ENCODE measurements at places on chromosomes 13 and 19.

GRCh38 chr13:74217811-74218210, 83.6 kb upstream of the KLF12 start:
- DNase-seq = no peak

GRCh38 chr19:3690551-3691371, 9.5 kb downstream of the PIP5K1C start:
- DNase-seq = no peak

- no peak for DNase-seq
Measured at GRCh38 chr19:31448221-31448657, 99.0 kb upstream of the TSHZ3 start.

GRCh38 chr19:30788105-30788765, 416.1 kb downstream of the ZNF536 start:
- no peak for DNase-seq

DNA sequence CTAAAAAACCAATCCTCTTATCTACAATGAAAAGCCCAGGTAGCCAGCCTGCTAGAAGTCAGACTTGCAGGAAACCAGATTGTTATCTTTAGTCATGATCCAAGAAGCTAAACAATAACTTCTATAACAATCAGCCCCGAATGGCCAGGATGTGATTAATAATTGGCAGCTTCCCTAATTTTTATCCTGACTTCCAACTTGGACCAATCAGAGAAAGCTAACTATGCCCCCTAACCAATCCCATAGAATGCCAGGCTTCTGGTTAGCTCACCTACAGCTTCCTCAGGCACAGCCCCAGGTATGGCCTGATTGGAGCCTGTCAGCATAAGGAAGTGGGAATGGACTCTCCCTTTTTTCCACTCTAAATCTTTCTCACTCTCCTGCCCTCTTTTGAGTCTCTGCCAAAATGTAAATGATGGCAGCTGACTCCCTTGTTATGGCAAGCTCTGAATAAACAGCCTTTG, 394.9 kb downstream of the DLEU7 start:
- DNase-seq = no peak

DNA sequence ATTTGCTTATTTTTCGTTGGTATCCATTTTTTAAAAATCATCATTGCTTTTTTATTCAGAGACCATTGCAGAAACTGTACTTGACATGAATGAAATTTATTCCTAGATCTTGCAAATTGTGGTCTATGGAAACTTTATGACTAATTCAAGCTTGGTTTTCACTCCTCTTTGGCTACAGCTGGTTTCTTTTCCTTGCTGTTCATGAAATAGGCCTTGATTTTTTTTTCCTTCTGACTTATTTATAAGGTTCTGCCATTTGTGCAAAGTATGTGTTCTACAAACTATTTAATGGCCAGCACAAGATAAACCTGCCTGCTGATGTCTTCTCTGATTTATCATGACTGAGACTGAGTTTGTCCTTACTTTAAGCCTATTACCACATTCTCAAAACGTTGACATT, 764.0 kb upstream of the SLITRK5 start:
- no peak for DNase-seq

DNA sequence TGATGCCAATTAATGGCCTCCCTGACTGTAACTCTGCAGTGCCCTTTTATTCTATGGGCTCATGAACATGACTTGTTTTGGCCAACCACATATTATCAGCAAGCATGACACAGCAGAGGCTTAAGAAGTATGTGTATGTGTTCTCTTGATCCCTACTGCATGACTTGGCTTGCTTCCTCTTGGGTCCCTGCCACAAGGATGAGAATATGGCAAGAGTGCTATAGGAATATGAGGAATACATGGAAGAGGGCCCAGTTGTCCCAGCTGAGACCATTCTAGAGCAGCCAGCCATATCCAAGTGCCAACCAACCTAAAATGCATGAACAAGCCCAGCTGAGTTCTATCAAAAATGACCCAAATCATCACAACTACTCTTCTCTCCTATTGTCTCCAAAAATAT, 576.7 kb upstream of the PCDH9 start:
- no peak for DNase-seq

- peak; percentile 82 for DNase-seq
Measured at GRCh38 chr13:94712812-94713560, 641 bp upstream of the SOX21 start.

- DNase-seq = no peak
Measured at GRCh38 chr19:39030854-39031367, 1.4 kb downstream of the FBXO27 start.

- no peak for DNase-seq
Measured at GRCh38 chr13:28394422-28394821, 100.5 kb downstream of the FLT1 start.

DNA sequence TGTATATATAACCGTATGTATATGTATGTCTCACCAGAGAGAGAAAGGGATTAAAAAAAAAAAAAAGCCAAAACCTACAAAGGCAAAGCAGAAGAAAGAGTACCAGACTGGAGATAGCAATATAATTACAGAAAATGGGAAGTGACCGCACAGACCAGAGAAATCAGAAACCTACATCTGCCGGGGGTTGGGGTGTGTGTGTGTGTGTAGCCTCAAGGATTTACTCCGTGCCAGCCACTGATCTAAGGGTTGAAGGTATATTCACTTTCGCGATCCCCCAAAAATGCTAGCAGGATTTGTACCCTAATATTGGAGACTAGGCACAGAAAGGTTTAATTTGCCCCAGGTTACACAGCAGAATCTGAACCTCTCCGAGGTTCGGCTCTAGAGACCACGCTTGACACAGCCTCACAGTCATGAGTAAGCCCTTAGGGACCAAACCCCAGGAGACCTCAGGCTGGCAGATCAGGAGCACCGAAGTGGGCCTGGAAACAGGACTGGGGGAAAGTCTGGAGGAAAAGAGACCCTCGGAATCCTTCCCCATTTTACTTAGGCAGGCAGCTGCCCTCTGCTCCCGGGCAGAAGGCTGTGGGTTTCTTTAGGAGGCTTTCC, 14.8 kb downstream of the ARL11 start:
- DNase-seq = no peak

DNA sequence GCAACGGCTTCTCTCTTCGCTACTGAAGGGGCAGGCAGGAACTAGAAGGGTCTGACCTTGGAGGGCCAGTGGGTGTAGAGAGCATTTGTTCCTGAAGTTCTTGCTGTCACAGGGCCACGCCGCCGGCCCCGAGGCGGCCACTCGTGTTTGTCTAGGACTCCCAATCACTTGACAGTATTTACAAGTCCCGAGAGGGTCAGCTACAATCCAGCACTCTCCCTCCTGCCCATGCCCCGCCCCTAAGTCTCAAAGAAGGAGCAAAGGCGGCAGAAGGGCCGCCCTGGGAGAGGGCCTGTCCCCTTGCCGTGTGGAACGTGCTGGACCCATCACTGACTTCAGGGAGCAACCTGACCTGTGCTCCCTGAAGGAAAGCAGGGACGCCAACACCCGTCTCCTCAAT, 118.5 kb downstream of the STK24 start:
- peak; percentile 77 for DNase-seq

GRCh38 chr13:85564598-85564997, 234.6 kb downstream of the SLITRK6 start:
- no peak for DNase-seq

DNA sequence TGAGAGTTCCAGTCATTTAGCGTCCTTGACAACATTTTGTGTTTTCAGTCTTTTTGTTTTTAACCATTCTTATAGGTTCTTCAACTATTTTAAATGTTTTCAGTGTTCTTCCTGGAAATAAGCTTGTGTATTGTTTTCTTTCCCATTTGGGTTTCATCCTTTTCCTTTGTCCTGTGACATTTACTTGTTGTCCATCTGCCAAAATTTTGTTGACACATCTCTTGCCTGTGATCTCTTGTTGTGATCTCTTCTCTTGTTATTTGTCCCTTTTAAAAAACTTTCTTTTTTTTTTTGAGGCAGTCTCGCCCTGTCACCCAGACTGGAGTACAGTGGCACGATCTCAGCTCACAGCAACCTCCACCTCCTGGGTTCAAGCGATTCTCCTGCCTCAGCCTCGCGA, 96.5 kb downstream of the PDS5B start:
- no peak for DNase-seq

GRCh38 chr13:46855166-46855565, 41.7 kb downstream of the HTR2A start:
- DNase-seq = no peak

DNA sequence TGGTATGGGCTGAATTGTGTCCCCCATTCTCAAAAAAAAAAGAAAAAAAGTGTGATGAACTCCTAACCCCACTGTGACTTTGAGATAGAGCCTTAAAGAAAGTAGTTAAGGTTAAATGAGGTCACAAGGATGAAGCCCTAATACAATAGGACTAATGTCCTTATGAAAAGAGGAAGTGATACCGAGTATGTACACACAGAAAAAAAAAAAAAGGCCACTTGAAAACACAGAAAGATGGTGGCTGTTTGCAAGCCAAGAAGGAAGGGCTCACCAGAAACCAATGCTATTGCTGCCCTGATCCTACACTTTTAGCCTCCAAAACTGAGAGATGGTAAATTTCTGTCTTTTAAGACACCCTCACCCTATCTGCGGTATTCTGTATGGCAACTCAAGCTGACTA, 955.6 kb downstream of the PCDH17 start:
- no peak for DNase-seq

DNA sequence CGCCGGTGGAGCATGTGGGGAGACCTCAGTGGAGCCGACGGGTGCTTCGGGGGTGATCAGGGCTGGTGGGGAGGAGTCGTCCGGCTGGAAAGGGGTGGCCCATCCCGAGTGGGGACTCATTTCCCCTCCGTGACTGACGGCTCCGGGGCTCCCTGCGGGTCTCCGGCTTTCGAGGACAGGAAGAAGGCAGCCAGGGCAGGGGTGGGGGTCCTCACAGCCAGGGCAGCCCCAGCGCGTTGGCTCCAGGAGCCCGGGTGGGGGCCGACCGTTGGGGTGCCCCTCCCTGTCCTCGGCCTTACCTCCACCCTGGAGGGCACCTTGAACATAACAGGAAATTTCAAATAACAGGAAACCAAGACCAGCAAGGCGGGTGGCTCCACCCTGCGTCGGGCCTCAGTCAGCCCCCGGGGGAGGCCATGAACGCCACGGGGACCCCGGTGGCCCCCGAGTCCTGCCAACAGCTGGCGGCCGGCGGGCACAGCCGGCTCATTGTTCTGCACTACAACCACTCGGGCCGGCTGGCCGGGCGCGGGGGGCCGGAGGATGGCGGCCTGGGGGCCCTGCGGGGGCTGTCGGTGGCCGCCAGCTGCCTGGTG, at the start of gene S1PR4:
Gene S1PR4, plus strand, starts transcription at position 393 of the 596 bp plus-strand sequence. Its CDS starts 24 bp downstream, at position 417.
- DNase-seq = peak; percentile 91

GRCh38 chr13:44074611-44075010, 194.9 kb downstream of the LACC1 start:
- DNase-seq = no peak

GRCh38 chr13:73767747-73768315, 366.4 kb downstream of the KLF12 start:
- no peak for DNase-seq

DNA sequence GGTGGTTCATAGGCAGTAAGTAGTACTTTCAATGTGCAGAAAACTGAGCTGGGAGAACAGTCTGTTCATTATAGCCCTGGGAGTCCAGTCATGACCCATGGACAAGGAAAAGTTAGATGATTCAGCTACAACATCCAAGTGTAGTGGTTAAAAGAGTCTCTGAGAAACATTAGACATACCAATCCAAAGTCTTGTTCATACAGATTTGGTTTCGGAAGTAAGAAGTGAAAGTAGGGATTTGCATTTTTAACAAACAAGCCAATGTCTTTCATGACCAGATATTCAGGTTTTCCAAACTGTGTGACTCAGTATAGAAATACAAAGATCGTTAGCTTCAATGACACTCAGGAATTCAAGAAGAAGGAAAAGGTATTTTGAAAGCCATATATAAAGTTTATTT, 345.3 kb downstream of the SLITRK1 start:
- no peak for DNase-seq

- no peak for DNase-seq
Measured at GRCh38 chr19:48708471-48708870, 11.1 kb downstream of the MAMSTR start.

GRCh38 chr19:4508698-4509097, 9.6 kb downstream of the PLIN4 start:
- no peak for DNase-seq

- DNase-seq = no peak
Measured at GRCh38 chr13:99356262-99357091, 49.3 kb upstream of the GPR183 start.

DNA sequence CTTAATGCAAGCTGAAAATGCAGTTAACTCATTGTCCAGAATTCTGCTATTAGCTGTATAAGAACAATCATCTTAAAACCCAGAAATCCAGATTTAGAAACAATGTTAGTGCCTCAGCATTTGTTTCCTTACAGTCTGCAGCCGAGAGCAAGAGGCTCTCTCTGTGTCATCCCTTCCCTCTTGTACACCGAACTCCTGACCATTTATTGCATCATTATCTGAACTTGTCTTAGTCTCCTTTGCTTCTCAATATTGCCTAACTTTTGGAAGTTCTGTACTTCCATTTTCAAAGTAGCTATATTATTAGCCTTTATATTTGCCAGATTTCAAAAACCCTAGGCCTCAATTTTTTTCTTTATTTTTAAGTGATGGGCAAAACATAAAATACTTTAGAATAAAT, 27.1 kb downstream of the RNASEH2B start:
- no peak for DNase-seq

DNA sequence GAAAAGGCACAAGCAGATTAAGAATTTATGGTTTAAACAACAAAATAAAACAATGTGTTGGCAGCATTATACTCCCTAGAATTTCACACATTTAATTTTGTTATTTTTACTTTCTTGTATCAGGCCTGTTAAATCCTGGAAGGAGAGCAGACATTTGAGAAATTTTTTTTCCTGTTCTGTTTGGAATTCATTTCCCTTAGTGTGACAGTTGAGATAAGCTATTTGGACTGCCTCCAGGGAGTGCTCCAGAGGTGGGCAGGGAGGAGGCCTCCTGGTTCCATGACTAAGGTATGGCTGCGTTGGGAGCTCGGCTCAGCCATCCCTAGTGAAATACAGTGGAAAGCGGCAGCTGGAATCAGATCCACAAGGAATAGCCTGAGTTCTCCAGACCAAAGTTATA, 185.7 kb downstream of the KCNRG start:
- no peak for DNase-seq

GRCh38 chr19:55540619-55541018, 3.7 kb upstream of the SBK2 start:
- no peak for DNase-seq

DNA sequence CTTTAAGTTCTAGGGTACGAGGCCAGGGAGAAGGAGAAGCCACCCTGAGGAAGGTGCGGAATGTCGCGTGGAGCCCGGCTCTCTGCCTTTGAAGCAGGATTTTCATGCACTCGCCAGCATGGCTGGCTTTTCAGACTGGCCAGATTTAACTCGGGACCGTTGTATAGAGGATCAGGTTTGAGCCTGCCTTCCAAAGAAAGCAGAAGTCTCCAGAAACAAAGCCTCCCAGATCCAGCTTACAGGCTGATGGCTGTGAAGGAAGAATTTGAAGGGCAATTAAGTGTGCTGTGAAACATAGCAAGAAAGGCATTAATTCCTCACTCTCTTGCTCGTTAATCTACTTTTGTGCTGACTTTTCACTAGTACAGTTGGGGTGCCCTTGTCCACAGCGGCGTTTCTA, 140.2 kb downstream of the SOX1 start:
- DNase-seq = no peak

- DNase-seq = no peak
Measured at GRCh38 chr19:1105873-1106840, 2.4 kb downstream of the GPX4 start.
